Inflammatory macrophage treated with lipopolysaccharide for 1 hour (primary cell): ENCODE measurements at places on chromosomes 16 and 17.

- peak; percentile 88 for DNase-seq
Observed at GRCh38 chr16:28193530-28194423, 18.0 kb downstream of the XPO6 start.

DNA sequence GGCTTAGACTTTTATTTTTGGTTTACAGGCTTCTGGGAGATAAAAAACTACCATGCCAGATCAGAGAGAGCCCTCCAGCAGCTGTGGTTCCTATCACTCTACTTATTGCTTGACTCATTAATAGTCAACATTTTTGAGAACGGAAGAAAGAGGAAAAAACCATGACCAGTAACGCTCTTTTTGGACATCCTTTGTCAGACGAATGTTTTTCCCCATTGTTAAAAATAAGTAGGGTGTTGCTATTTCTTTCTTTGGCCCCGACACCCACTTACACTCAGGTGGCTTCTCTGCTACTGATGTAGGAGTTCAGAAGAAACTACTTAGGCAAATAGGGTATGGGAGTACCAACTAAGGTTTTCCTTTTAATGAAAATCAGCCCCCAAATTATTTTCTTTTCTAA, 27.5 kb downstream of the TVP23A start:
- no peak for DNase-seq

DNA sequence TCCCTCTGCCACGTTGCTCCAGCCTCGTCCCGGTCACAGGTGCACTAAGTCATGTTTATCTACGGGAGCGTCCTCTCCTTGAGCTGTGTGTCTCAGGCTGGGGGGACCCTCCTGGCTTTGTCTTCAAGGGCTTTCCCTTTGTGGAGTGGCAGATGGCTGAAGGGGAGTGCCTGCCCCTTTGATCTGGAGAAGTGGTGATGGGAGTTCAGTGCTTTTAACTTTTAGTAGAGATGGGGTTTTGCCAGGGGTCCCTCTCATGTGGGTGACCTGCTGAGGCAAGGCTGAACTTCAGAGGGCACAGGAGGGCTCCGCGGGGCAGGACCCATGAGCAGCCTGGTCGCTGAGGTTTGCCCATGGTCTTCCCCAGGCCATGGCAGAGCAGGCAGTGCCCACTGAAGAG, 73.1 kb upstream of the CDC42EP4 start:
- no peak for DNase-seq

GRCh38 chr16:84881702-84882521, 62.1 kb downstream of the CRISPLD2 start:
- DNase-seq, result no peak

- DNase-seq, result no peak
Observed at GRCh38 chr17:1625053-1625452, 3.6 kb downstream of the SLC43A2 start.
